Thoracic aorta (tissue), 2 donors: ENCODE measurements at places on chromosomes 6 and 20.

GRCh38 chr6:49300911-49301310 is 162.1 kb downstream of the MMUT start:
- DNase-seq: no peak

DNA sequence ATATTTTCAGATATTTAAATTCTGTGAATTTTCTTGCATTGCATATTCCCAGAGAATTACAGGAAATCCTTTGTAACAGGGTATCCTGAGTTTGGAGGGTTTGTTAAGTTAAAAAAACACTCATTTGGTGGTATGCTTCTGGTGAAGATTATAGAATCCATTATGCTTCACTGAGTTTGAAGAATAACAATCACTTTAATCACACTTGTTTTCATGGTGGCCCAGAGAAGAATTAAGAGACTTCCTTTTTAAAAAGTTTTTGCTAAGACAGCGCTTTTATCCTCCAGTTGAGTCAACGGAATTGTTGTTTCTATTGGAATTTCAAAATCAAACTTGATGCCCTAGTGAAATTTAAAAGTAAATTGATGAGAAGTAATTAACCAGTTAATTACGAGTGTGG is 17.4 kb downstream of the PLEKHG1 start:
- DNase-seq: no peak

- DNase-seq: no peak
Measured at GRCh38 chr6:88662163-88662580, 301.2 kb downstream of the RNGTT start.

DNA sequence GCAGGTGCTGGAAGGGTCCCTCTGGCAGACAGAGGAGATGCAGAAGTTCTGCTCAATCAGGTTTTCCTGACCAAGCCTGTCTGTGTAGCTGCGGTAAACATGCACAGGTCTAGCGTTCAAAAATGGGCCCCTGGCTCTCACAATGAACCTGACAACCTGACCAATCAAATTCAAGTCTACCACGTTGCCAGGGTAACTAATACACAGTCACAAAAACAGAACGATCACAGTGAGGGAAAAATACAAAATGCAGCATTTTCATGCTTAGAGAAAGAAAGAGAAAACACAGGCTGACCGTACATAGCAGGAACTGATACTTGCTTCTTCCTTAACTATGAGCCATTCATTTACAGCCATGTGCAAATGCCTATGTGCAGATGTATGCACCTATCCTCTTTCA is 353.1 kb upstream of the TSHZ2 start:
- no peak for DNase-seq

DNA sequence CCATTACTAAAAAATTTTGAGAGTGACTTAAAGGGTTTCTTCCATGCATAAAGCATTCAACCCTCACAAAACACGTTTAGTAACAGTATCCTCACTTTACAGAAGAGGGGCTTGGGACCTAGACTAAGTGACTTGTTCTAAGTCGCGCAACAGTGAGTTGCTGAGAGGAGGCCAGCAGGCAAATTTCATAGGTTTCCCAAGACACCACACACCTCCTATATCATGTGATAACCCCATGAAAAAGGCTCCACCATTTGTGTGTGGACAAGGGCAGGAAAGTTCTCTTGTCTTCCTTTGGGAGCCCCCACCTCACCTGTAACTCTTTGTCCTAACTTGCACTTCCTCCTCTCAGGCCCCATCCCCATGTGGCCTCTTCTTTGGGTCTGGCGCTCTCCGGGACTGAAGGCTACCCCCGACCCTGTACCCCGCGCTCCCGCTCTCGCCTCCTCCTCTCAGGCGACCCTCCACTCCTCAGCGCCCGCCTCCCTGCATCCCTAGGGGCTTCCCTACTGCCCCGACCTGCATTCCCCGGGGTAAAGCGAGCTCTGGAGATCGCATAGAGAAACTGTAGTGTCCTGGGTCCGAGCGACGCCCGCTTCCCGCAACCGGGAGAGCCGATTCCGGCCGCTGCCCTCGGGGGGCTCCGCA is 392 bp downstream of the PSMB8 start:
- DNase-seq: no peak

GRCh38 chr20:25987073-25987927 is 290.6 kb upstream of the ZNF337 start:
- no peak for DNase-seq

GRCh38 chr6:16764188-16764950 is 3.1 kb upstream of the ATXN1 start:
- no peak for DNase-seq

DNA sequence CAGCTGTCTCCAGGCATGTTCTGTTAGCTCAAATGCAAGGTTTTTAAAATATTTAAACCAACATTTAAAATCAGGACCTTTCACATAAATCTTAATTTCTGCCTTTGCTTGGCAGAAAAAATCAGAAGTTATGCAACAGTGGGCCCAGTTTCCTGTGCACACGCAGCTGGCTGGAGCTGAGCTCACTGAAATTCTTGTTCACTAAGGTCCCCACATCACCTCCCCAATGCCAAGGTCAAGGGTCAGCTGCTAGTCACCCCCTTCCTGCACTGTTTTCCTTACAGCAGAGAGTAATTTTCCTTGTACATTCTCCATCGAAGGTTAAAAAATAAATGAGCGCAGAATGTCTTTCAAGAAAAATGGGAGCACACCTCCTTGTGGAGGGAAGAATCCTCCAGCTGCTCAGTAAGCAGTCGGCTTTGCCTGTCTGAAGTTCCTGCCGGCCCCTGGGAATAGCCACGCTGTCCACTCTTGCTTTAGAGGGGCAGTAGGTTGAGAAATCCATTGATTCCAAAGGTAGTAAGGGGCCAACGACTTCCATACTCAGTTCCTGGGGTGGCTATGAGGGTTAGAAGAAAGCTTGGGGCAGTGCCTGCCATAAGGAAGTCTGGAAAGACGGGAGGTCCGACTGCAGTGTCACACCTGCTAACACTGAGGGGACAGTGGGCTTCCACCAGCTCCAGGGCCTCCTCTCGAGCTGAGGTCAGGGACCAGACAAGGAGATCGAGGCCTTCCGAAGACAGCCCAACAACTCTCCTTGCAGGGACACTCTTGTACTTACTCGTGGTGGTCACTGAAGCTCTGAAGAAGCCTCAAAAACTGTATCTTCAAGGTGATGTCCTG is 56.8 kb downstream of the MYH7B start:
- DNase-seq: no peak

DNA sequence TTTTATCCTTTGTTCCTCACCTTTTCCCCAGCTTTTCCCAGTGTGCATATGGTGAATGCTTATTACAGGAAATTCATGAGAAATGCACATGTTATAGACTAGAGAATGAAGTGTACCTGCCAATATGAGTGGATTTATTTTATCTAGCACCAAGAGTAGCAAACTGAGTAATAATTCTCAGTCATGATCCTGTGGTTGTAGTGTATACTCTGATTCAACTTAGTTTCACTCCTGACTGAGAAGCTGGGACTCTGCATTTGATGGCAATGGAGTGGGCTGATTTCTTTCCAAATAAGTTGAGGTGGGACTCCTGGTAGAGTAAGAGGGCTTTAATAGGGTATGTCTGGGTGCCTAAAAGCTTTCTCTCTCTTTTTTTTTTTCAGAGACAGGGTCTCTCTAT is 4.0 kb downstream of the ABT1 start:
- no peak for DNase-seq

DNA sequence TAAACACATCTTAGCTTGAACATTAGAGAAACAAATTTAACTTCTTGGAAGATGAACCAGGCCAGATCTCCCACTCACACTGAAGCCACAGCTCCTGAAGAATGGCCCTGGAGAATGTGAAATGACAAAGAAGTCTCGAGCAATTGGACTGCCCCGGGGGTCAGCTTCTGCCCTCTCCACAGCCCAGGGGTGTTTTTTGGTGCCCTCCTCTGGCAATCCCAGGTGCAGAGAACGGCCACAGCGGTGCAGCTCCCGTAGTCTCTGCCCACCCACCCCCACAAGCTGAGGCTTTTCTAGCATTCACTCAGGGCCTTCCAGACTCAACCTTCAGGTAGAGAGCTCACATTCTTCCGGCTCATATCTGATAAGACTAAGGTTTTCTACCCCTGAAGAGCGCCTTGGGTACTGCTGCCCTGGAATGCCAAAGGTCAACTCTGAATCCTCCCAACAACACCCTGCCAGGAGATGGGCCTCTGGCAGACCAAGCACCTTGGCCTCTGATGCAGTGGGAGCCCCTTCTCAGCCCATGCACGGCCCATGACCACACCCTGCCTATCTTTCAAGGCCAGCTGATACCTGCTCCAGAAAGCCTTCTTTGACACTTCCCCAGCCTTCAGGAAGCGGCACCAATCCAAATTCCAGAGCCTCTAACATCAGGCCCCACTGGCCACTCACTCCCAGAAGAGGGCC is 208.3 kb downstream of the SYNDIG1 start:
- no peak for DNase-seq

DNA sequence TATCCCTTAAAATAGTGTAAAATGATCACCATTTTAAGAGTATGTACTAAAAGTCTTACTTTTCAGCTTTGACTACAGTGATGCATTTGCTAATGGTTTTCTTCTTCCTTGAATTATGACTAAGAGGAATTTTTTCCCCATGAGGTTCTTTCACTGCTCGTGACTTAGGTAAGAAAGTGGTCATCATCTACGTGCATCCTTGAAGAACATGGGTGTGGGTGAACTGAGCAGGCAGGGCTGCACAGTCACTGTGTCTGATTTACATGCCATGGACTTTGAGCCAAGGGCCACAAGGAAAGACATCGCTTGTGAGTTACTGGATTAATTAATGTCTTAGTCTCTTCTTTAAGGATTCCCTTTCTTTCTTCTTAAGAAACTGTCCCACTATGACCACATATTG is 33.3 kb downstream of the NQO2 start:
- no peak for DNase-seq

DNA sequence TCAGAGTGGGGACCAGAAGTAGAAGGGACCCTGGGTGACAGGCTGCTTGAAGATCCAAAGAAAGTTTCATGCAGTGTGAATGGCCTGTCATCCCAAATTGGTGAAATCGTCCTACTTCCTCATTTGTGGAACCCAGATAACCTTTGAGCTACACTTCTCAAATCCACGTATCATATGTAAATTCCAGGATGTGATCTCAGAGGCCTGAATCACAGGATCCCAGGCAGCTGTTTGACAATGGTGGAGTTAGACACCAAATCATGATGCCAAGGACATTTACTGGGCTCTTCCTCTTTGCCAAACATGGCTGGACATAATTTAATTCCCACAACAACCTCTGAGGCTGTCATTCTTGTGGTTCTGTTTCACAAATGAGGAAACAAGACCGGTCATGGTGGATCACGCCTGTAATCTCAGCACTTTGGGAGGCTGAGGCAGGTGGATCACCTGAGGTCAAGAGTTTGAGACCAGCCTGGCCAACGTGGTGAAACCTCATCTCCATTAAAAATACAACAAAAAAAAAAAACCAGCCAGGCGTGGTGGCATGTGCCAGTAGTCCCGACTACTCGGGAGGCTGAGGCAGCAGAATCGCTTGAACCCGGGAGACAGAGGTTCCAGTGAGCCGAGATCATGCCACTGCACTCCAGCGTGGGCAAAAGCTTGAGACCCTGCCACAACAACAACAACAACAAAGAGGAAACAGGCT is 39.9 kb upstream of the TTPAL start:
- no peak for DNase-seq

DNA sequence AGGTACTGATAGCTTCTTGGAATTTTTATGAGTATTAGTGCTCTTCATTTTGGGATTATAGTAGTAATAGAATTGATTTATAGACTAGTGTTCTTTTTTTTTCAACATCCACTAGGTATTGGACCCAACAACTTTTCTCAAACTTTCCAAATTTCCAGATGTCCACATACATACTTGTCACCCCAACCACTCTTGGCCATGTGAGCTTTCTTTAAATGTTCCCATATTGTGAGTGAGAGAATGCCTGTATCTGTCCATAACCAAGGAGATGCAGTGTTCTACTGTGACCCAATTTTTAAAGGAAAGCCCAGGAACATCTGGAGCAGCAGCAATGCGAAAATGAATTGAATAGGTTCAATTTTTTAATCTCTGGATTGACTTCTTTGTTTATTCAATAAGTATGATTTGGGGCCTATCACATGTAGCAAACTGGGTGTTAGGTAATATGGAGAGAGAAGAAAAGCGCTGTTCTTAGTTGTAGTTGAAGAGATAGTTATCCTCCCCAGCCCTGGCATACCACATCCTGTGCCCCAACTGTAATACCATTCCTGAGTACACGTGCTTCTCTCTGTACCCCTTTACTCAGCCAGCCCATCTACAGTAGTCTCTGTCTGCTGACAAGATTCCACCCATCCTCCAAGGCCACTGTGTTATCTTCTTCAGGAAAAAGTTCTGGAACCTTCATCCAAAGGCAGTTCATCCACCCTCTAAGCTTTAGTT is 116.8 kb upstream of the SUPT3H start:
- DNase-seq: no peak

GRCh38 chr6:163962627-163963117 is 548.2 kb downstream of the QKI start:
- no peak for DNase-seq

DNA sequence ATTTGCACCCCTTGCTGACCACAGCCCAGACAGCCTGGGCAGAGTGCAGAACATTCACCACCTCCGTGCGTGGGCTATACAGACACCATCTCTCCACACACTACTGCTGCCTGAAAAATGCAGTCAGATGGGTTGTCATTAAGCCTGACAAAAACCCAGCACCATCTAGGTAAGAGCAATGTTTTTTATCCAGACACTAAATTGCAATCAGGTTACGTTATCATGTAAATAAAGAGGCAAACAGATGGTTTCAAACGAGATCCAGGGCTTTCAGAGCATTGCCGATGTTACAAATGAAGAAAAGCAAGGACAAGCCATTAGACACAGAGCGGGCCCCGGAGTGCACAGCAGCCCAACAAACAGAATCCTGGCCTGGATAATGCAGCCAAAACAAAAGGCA is 269.6 kb downstream of the PKHD1 start:
- no peak for DNase-seq

GRCh38 chr6:108597572-108598304 is 37.0 kb downstream of the FOXO3 start:
- DNase-seq: no peak

GRCh38 chr6:52909131-52909530 is 367 bp downstream of the GSTA3 start:
- DNase-seq: no peak

- no peak for DNase-seq
Measured at GRCh38 chr6:46013639-46014038, 2.0 kb downstream of the CLIC5 start.

- no peak for DNase-seq
Measured at GRCh38 chr6:42758756-42759430, 13.0 kb upstream of the TBCC start.

DNA sequence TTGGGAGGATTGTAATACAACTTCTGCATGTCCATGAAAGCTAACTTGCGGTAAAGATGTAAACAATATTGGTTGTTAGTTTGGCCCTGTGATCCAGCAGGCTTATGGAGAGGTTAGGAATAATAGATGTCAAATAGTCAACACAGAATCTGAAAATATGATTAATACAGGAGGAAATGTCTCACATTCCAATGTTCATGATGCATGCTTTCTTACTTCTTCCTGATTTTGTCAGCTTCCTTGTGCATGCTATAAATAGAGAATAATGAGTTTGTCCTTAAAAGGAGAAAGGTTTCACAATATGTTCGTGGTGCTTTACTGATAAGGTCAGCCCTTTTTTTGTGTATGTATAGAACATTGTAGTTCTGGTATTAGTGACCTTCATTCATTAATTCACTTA is 136.7 kb downstream of the MMUT start:
- DNase-seq: no peak
